Activated T-helper 17 cell treated with anti-CD3 and anti-CD28 coated beads, Interleukin-2, amount 50 U/mL, for 72 hours (primary cell): ENCODE measurements at places on chromosomes 7 and 10. TPM values are rescaled to one million over a fixed set of nuclear protein-coding genes. Genes with fewer than 3 reads are reported as not detected.

ANKRD2 gene
- not detected for total RNA-seq

ZCCHC24 gene
- total RNA-seq, result 2.6 TPM

DNA sequence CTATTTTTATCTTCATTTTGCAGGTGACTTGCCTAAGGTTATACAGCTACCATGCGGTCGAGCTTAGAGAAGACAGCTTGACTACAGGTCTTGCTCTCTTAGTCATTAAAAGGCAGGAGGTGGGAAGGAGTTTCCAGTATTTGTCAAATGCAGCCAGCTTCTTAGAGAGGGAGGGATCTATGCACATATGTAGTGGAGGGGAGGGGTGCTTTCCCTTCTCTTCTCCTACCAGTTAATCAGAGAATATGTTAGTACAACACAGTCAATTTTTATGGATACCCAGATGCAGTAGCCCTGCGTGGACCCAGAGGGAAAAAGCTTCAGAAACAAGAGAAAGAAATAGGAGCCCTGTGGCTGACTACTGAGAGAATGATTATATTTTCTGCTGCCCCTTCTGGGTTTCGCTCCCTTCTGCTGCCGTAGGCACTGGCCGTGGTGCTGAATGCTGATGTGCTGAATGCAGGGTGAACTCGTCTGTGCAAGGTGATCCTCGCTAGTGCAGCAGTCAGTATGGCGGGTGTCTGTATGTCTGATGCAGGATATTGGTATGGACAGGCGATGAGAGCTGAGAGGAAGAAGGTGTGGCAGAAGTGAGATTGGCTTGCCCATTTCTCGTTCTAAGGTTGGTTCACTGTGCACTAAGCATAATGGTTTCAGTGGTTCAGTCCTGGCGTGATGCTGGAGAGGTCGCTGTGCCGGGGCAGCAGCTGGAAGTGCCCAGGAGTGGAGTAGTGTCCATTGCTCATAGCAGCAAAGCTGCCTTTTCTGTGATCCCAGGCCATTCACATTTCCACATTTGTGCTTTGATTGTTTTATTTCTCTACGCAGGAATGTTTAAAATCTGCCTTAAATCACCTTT lies 189.2 kb upstream of the PODXL start:
- no peak for ATAC-seq

RELN gene
- not detected for total RNA-seq

ZNF736 gene
- 22.8 TPM for total RNA-seq
